Stimulated activated CD4-positive, alpha-beta T cell treated with anti-CD3 and anti-CD28 coated beads, Interleukin-15, amount 100 ng/mL, for 48 hours (primary cell): ENCODE measurements at places on chromosomes 6 and 20.
A peak's percentile ranks its signal among the peaks of the same experiment; 100 is the strongest.

GRCh38 chr6:22350109-22350508, 53.3 kb upstream of the PRL start:
- no peak for DNase-seq

- DNase-seq, result no peak
These were observed 77.8 kb downstream of the ATG5 start for GRCh38 chr6:106247733-106248132.

DNA sequence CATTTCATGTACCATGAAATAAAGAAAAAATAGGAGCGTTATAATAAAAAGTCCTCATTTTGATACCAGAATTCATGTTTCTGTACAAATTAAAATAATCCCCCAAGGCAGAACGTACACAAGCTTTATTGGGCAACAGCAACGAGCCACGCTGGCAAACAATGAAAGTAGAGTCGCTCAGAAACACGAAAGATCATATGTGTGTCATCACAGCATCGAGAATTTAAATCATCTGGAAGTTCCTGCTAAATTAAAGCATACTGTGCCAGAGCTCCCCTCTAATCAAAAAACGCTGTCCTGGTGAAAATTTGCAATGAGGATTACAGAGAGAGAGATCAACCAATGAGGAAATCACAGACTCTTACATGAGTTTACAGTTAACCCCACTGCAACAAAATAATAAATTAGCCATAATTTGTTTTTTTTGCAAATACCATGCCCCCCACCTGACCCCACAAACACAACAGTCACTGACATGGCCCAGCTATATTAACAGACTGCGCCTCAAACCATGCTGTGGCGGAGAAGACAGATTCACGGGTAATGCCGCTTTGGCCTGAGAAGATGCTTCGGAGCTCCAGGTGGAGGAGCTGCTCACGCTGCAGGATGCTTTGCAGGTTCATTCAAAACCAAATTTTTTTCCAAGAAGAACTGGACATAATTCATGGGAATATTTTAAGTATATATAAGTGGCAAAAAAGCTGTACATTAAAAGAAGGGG, 54.3 kb upstream of the NFATC2 start:
- DNase-seq, result no peak

GRCh38 chr6:129009851-129010250, 126.9 kb downstream of the LAMA2 start:
- DNase-seq, result no peak

DNA sequence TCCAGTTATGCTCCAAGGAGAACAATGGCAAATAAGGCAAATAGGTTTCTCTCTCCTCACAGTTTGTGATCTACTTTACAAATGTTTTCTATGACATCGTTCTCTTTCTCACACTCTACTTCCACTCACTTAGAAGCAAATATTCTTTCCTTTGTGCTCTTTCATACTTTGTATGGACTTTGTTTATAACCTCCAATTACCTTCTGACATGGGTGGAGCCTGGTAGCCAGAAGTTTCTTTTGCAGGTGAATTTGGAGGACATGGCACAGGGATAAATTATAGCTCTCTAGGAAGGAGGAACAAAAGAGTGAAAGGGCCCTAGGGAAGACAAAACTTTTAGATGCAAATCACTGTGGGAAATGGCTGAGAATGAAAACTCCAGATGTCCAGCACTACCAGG, 69.3 kb downstream of the OPN5 start:
- no peak for DNase-seq

GRCh38 chr6:167678102-167679101, 148.3 kb upstream of the AFDN start:
- DNase-seq, result no peak

DNA sequence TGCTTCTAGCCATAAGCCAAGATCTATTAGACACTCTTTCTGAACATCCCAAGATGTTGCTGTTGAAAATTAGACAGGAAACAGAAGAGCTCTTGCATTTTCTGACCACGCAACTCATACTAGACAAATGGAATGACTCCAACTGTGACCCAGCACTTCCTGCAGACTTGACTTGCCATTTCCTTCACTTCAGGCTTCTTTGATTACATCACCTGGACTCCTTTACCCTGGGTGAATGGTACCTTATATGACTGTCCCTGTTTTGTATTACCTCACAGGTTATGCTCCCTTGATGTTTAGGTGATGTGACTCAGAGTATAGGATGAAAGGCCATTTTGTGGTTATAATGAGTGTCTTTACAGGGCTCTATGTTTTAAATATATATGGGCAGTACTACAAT, 236.1 kb downstream of the BMP2 start:
- DNase-seq, result no peak

DNA sequence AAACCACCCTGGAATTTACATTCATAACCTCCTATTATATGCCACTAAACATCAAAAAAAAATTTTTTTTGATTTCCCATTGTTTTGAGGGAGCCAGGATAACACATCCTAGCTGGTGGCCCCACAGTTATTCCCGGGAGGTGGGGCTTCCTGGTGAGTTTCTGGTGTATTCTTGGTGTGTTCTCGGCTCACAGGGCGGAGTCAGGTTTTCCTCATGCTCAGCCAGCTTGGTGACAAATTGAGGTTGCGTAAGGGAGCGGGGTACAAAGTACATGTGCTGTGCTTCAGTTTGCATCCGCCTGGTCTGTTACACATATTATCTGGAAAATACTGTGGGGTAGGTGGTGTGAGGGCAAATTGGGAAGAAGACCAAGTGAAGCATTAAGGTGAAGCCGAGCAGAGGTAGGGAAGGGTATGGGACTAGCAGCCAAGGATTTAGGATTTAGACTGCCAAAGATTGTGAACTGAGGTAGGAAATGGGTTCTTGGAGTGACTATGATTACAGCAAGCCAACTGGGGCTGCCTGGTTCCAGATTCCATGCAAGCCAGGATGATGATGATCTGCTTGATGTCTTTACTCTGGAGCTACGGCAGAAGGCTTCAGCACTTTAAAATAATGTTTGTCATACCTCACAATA, 46.2 kb upstream of the EEF1A1 start:
- DNase-seq, result no peak

DNA sequence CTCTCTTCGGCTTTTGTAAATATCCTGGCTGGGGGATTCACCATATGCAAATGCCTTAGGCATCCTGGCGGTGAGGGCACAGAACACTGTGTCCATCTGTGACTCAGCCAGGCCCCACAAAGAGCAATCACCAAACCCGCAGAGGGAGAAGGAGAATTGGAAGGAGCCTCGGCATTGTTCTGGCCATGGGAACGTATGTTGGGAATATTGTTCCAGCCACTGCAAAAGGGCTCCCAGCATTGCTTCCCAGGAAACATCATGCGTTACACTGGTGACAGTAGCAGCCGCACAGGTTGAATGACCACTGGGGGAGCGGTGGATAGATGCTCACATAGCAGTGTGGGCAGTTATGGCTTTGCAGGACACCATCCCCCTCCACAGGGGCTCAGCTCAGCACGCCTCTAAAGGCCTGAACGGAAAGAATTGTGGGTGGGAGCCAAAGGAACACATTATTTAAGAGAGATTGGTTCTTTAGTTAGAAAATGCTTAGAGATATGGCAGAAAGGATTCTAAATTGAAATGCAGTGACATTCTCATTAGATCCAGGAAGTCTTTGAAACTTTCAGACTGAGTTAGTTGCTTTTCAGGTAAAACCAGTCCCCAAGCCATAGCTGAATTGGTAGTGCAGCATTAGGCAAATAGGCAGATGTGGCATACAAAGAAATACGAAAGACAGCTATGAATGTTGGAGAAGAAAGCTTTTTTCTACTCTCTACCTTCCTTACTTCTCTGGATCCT, 104.3 kb downstream of the RNF144B start:
- DNase-seq, result no peak

GRCh38 chr20:59697068-59697467, 92.7 kb downstream of the PHACTR3 start:
- no peak for DNase-seq

DNA sequence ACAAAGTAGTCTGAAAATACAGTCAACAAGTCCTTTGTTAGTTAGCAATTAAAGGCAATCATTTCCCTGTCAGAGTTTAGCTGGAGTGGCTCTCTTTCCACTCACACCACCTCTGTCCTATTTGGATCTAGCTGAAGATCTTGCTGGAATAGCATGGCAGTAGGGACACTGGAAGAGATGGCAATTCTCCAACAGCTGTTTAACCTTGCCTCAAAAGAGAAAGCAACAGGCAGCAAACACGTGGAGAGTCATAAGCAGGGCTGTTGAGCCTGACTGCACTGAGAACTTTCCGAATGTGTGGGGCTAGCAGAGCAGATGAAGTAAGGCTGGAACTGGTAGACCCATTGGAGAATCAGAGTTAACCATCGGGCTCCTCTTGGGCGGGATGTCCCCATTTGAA, 38.0 kb upstream of the PRSS35 start:
- no peak for DNase-seq

- no peak for DNase-seq
These were observed at the start of gene FRMD1 for GRCh38 chr6:168078943-168079405. TSS of gene FRMD1 (minus strand) at chr6:168079212. CDS start at chr6:168079094, 118 bp downstream.

DNA sequence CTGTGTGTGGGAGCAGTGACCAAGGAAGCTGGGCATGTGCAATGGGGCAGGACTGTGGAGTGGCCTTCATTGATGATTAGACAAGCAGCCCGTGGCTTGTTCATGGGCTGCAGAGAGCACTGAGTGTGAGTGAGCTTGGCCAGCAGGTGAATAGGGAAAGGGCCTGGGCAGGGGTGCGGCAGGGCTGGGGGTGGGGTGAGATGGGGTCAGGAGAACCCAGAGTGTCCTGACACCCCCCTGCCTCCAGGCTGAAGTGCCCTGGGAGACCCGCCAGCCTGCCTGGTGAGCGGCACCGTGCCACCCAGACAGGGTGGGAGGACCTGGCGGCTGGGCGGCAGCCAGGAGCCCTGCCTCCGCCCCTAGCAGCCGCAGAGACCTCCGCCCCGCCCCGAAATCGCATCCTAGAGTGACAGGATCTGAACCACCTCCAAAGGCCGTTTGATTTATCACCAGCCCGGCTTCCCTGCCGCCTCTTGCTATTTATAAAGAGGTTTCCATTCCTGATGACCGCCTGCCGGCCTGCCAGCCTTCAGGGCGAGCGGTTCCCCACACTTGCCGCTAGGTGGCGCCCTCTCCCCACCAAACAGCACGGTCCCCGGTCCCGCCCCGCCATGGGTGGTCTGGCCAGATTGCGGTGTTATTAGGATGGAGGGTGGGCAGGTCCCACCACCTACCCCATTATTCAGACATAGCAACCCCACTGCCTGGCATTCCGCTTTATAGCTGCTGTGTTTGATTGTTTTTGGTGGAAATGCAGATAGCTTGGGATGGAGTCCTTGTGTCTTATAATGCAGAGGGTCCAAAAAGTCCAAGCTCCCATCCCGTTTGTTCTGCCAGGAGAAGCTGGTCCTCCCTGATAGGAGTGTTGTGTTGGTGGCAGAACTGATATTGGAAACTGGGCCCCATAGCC, 3.5 kb downstream of the MYLK2 start:
- DNase-seq, result peak; percentile 66

GRCh38 chr6:130615816-130616215, 211.4 kb upstream of the SMLR1 start:
- no peak for DNase-seq

- DNase-seq, result no peak
These were observed 26.4 kb upstream of the PAQR8 start for GRCh38 chr6:52335576-52335975.

GRCh38 chr20:20014659-20015058, 2.5 kb upstream of the NAA20 start:
- no peak for DNase-seq

DNA sequence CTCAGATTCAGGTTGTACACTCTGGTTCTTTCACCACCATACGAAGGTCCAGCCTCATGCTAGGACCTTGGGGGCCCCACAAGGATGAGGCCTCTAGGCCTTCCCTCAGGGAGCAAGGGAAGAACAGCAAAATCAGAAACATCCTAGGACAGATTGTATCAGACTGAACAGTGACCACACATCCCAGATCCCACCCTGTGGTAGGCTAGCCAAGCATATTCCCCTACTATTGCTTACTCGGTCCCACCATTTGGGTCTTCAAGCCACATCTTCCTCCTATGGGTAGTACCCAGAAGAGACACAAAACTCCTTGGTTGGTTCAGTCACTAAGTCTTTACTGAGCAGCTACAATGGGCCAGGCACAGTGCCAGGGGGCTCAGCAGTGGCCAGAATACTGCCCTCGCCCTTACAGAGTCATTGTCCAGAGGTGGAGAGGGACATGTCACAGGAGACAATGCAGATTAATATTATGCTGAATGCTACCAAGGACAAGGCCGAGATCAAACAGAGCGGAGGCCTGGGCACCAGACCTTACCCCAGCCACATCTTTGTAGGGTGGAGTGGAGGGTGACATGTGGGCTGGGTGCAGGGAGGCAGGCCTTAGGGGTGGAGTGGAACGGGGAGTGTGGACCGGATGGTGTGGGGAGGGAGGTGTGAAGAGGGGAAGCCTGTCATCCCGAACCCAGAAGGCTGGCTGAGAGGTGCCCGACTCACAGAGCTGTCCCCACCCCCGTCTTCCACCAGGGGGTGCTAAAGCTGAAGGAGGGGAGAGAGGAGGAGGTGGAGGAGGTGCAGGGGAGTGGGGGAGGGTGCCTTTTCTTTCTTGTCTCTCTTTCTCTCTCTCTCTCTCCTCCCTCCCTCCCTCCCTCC, 6.8 kb upstream of the MAPK13 start:
- DNase-seq, result peak; percentile 86

- no peak for DNase-seq
These were observed 38.8 kb downstream of the SLC22A3 start for GRCh38 chr6:160386869-160387530.

- no peak for DNase-seq
These were observed 98.0 kb upstream of the LAMP5 start for GRCh38 chr20:9416421-9416820.

- DNase-seq, result no peak
These were observed 25.8 kb upstream of the CD93 start for GRCh38 chr20:23111944-23112342.

- DNase-seq, result no peak
These were observed 72.4 kb upstream of the GTSF1L start for GRCh38 chr20:43799150-43799711.

GRCh38 chr6:112787371-112787770, 440.2 kb downstream of the RFPL4B start:
- no peak for DNase-seq
